ENCODE measurements at places on chromosomes 7 and 10. TPM values are rescaled to one million over a fixed set of nuclear protein-coding genes. Genes with fewer than 3 reads are reported as not detected.

DNA sequence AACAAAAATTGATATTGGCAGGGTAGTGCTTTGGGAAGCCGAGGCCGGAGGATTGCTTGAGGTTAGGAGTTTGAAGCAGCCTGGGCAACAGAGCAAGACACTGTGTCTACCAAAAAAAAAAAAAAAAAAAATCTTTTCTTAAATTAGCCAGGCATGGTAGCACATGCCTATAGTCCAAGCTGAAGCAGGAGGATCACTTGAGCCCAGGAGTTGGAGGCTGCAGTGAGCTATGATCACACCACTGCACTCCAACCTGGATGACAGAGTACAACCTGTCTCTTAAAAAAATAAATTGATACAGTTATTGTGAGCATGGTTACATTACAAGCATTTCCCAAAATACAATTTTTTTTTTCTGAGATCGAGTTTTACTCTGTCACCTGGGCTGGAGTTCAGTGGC lies 59.4 kb upstream of the SVIL start:
- no peak for DNase-seq

The STAMBPL1 gene
- 5.2 TPM for total RNA-seq

DNA sequence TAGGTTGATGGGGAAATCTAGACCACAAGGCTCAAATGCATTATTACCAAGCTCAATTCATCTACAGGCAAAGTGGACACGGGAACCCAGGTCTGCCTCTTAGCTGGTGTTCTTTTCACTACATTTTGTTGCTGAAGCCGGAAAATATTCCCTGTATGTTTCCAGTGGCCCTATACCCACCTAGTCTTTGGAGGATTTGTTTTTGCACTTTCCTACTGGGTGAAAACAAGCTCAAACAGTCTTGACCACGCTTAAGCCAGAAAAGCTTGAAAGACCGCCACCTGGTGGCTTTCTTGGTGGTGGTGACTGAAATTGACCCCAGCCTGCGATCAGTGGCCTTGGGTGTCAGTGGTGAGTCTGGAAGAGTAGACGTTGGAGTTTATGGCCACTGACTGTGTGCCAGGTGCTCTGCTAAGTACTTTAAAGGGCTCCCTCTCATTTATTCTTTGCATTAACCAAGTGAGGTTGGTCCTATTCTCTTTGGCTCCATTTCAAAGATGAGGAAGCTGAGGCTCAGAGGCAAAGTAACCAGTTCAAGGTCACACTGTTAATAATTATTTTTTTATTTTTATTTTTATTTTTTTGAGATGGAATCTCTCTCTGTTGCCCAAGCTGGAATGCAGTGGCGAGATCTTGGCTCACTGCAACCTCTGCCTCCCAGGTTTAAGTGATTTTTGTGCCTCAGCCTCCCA lies 11.1 kb upstream of the CRTAC1 start:
- DNase-seq, result peak; percentile 43

The STN1 gene
- 28.6 TPM for total RNA-seq

- no peak for DNase-seq
Measured at GRCh38 chr10:5603848-5604170, 62.6 kb downstream of the ASB13 start.

- no peak for DNase-seq
Measured at GRCh38 chr7:50761713-50762112, 21.0 kb downstream of the GRB10 start.
